ENCODE measurements at places on chromosomes 4 and X.

DNA sequence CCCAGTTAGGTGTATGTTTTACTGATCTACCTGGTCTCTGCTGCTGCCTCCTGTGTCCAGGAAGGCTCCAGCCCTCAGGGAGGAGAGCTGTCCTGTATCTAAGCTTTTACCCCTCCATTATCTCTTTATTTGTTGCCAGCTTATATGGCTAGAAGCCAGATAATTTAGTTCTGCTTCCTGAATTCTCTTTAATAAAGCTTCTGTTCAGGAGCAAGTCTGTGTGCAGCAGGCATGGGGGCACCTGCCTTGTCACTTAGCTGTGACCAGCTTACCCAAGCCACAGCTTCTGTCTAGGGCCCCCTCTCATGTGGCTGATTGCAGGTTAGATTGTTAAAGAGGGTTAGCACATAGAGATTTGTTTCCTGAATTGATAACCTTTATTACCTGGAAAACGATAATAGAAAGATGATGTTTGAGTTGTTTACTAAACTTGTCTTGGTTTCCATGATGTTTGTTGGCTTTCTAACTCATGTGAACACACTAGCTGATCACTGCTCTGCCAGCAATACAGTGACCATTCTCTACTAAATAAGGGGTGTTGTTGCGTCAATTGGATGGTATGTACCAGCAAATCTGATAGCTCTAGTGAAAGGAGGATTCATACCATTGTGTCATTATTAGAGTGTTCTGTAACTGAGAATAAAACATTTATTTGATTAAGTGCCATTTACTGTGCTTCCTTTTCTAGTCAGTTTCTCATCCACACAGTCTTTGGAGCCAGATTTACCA is 189.8 kb upstream of the ANK2 start:
- no peak for DNase-seq

- no peak for DNase-seq
Measured at GRCh38 chr4:146245850-146246249, 31.5 kb downstream of the REELD1 start.

DNA sequence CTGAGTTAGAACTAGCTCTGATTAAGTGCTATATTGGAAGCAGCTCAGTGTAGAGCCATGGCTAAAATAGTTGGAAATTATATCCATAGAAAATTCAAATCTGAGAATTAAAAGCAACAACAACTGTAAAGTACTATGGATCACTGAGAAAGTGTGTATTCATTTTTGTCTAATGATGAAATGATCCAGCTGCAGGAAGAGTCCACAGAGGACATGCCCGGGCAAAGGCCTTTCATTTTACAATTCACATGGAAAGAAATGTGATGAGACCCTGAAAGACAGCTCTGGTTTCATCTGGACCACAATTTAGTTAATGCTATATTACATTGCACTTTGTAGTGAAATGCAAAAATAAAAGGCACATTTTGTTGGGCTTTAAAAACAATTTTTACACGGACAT is 196.8 kb upstream of the FAT1 start:
- no peak for DNase-seq

- no peak for DNase-seq
Measured at GRCh38 chrX:9943420-9943819, 23.7 kb upstream of the CLDN34 start.

DNA sequence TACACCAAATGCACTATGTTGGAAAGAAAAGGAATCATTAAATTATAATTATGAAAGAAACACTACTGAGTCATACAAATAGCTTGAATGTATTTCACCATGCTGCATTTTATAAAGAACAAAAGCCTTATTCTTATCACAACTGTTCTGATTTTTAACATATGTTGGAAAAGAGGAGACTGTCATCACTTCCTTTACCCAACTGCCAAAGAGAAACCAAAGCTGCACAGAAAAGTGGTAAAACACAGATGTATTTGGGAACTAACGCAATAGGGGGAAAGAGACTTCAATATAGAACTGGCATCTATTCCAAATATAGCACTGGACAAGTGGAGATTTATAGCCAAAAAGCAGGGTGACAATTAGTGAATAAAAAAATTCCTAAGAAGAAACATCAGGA is 181.0 kb downstream of the SPANXN3 start:
- DNase-seq = no peak

DNA sequence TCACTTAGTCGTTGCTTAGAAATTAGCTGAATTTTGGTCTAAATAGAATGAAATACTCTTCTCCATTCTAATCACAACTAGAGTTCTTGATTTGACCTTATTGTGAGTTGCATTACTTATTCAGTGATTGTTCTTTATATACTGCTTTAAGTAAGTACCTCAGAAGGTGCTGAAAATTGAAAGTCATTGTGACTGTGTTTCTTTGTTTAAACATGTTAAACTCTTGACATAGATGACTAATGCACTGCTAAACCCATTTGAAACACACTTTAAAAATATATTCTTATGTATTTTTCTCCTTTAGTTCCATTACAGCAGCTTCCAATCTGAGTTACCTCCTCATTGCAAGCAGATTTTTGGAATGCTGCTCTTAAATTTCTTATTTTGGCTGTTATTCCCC is 9.1 kb downstream of the TSPAN7 start:
- no peak for DNase-seq

DNA sequence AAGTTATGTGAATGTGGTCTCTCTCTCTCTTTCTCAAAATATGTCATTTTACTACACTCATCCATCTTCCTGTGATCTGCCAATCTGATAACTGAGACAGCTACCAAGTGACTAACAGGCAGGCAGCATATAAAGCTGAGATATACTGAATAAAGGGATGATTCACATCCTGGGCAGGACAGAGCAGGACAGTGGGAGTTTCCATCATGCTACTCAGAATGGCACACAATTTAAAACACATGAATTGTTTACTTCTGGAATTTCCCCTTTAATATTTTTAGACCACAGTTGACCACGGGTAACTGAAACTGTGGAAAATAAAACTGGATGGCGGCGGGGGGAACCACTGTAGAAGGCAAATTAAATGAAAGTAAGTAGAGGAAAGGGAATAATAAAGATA is 58.6 kb upstream of the DCTD start:
- DNase-seq = no peak

GRCh38 chr4:140308366-140309123 is 64.9 kb upstream of the SCOC start:
- no peak for DNase-seq

DNA sequence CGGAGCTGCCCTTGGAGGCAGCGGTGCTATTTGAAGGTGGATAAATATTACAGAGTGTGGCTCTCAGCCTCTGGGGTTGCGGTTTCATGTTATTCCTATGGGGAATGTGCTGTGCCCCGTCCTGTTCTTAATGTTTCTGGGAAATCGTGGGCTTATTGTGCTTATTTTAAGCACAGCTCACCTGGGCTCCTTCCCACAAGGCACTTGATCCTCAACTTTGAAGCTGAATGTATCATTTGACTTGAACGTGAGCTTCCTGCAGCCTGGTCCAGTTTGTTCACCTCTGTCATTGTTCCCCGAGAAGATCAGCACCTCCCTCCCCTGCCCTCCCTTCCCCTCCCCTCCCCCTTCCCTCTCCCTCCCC is 3.9 kb downstream of the SORCS2 start:
- no peak for DNase-seq

DNA sequence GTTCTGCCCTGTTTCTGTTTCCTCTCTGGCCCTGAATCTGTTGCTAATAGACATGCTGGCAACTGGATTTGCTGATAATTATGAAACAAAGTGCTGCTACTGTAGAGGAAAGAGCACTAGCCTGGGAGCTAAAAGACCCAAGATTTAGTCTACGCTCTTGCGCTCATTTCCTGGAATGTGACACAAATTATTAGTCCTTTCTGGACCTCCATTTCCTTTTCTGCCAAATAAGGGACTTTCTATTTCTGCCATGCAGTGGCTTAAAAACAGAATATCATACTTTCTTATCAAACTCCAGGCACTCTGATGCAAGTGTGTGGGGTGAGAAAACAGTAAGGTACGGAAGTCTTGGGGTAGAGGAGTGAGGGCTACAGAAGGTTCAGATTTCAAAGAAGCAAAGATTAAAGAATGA is 48.3 kb upstream of the GPR174 start:
- no peak for DNase-seq

GRCh38 chrX:134725103-134725690 is 66.9 kb upstream of the PLAC1 start:
- DNase-seq = no peak

DNA sequence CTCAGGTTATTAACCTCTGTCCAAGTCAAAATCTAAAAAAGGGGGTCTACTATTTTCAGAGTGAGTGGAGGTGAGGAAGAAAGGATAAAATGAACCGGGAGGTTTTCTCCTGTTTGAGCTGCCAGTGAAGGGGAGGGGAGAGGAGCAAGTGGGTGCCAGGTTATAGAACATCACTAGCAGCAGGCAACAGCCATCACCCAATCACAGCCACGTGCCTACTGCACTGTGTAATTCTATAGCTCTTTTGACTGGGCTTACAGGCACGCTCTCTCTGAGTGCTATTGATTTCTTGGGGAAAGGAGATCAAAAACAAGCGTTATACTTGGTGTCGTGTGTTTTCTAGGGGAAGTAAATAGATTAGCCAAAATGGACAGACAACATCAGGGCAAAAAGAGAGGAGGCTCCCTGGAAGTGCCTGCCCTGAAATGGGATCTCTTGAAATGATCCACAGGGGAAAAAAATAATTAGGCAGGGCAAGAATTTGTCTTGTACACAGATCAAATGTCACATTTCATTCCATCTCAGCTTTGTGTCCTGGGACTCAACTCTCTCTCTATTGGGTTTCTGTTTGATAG is 300.5 kb upstream of the LCORL start:
- no peak for DNase-seq

DNA sequence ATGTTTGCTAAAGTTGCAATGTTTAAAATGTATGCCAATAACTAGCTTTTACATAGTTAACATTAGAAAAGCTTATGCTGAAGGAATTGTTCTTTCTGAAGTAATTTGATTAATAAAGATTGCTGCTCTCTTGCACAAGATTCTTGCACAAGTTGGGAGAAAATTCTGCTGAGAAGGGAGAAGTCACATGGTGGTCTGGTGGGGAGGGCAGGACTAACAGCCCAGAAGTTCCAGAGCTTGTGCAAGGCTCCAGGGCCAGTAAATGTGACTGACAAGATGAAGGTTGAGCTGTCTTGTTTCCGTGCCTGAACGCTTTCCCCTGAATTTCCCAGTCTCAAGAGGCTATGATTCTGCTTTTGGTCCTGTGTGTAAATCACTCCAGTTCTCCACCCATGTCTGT is 112.9 kb upstream of the VCX start:
- no peak for DNase-seq

DNA sequence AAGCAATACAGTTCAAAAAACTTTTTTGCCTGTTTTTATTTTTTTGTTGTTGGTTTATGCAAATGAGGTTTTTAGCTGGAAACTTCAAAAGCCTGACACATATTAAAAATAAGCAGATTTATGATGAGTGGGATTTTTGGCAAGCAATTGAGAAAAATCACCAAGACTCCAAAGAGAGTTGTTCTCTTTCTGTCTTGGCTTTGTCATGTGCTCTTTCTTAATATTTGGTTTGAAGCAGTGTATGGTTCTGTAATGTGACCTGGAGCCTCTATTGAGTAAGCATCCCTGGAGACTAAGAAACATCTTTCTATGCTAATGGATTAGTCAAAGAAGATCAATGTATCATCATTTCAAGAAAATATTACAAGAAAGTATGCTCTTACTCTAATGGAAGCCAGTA is 11.7 kb downstream of the TRIM2 start:
- no peak for DNase-seq

DNA sequence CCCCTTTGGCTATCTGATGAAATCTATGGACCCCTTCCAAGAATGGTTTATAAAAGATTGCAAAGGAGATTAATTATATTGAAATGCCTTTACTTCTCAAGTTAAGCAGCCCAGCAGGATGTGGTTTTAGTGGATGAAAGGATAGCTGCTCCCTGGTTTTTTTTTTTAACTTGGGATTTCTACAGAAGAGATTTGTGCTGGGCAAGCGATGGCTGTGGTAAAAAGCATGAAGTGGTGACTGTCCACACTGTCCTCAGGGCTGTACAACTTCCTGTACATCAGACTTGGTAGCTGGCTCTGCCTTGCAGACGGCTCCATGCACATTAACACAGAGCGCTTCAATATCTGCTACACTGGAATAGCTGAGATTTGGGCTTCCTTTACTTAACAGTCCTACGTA is 321.7 kb downstream of the DHX15 start:
- no peak for DNase-seq

DNA sequence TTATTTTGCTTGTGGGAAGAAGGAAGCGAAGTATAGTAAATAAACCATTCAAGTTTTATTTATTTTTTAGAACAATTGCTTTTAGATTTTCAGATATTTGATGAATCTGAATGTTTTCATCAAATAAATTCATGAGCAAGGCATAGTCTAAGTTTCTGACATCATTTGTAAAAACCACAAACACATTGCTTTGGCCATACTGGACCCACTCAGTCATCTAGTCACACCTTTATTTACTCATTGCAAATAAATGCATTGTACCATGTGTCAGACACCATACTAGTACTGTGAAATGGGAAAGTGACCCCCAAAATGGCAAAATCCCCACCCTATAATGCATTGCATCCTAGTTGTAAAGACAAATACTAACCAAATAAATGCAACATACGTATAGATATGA is 449.1 kb upstream of the SMIM31 start:
- DNase-seq = no peak

GRCh38 chr4:17018013-17018412 is 119.6 kb upstream of the LDB2 start:
- no peak for DNase-seq

- no peak for DNase-seq
Measured at GRCh38 chr4:189001283-189001970, 862.2 kb downstream of the TRIML1 start.

GRCh38 chrX:38881066-38881465 is 79.8 kb downstream of the MID1IP1 start:
- DNase-seq = no peak

- peak; percentile 39 for DNase-seq
Measured at GRCh38 chrX:153433781-153434285, 12.0 kb downstream of the TREX2 start.

GRCh38 chr4:42541647-42542046 is 115.3 kb downstream of the ATP8A1 start:
- DNase-seq = no peak

DNA sequence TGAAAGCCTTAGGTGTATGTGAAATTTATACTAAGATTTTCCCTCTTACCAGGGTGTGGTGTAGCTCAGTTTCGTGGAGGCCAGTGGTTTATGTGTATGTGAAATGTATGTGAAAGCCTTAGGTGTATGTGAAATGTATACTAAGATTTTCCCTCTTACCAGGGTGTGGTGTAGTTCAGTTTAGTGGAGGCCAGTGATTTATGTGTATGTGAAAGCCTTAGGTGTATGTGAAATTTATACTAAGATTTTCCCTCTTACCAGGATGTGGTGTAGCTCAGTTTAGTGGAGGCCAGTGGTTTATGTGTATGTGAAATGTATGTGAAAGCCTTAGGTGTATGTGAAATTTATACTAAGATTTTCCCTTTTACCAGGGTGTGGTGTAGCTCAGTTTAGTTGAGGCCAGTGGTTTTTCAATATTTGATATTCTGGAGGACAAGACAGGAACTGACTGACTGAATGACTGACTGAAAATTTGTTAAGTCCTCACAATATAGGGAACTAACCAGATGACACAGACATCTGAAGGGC is 143.7 kb downstream of the NEXMIF start:
- no peak for DNase-seq

Data from H7 (cell line).